ENCODE measurements at places on chromosomes 16 and 17.

GRCh38 chr16:14608604-14609003 is 21.5 kb downstream of the PARN start:
- no peak for DNase-seq

GRCh38 chr16:50316848-50317630 is 50.7 kb downstream of the ADCY7 start:
- no peak for DNase-seq

DNA sequence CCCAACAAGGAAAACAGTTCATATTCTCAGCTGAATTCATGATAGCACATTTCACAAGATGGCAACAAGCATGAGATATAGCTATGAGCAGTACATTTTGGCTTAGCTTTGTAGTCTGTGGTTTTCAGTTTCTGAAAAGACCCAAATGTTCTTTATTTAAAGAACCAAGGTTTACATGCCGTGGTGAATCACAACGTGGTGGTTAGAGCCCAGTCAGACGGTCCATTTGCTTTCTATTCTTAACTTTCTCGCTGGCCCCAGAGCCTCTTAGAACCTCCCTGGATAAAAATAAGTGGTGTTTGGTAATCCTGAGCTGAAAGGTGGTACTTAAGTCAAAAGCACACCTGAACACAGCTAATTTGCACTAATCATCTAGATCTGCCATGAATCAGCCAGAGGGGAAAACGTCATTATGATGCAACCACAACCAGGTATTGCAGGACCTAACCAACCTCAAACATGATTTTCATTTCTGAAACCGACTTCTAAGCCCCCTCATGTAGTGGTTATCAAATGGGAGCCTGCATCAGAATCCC is 18.6 kb upstream of the HAPSTR1 start:
- DNase-seq, result no peak

GRCh38 chr16:88732172-88732960 is 26.1 kb downstream of the CTU2 start:
- no peak for DNase-seq

- DNase-seq, result no peak
Measured at GRCh38 chr17:44971776-44972483, 3.8 kb upstream of the C1QL1 start.

DNA sequence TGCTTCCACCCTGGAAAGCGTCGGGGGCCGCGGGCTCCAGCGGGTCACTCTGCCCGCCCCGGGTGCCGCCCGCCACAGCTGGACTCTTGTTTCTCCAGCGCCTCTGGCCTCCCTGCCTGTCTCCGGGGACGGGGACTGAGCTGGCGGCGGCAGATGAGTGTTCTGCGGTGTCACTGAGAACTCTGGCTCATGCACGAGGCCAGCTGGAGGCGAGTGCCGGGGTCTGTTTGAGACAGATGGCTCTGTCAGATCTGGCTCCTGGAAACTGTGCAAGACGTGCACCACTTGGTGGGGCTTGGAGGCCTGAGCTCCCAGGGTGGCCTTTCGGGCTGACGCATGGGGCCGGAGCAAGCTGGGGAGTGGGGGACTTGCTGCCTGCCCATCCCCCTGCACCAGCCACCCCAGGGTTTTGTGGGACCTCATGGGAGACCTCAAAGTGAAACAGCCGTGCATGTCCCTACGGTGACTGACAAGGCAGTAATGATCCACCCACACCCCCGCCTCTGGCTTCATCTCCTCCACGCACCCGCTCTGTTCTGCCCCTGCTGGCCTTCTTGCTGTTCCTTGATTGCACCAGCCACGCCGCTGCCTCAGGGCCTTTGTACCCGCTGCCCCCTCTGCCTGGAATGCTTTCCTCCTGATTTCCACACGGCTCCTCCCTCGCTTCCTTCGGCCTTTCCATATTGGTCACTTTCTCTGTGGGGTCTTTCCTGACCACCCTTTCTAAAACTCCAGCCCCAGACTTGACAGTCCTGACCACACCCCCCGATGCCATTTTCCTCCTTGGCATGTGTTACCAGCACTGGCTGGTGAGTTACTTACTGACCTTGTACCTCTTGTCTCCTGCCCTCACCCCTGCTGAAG is 174.9 kb upstream of the CIBAR2 start:
- no peak for DNase-seq

DNA sequence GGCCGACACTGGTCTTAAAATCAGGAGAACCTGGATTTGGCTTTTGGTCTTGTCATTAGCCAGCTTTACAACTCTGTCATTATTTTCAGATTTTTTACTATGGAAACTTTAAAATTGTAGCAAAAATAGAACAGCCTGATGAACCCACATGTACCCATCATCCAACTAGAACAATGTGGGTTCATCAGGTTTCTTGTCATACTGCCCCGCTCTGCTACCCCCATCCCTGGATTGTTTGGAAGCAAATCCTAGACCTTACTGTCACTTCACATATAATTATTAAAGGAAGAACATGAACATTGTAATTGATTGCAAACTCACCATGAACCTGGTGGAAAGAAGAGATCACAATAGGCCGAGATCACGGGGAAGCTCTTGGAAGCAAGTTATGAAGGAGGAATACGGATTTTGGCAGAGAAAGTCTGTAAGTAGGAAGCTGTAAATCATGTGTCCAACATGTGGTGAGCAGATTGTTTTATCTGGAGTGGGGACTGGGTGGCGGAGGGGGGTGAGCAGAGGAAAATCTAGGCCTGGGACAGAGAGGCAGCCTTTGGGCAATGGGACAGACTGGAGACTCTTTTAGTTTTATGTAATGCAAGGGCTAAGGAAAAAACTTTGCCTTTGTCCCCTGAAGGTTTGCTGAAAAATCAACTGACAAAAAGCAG is 67.0 kb downstream of the PITPNC1 start:
- no peak for DNase-seq

GRCh38 chr16:46715769-46716305 is 26.4 kb downstream of the ORC6 start:
- no peak for DNase-seq

DNA sequence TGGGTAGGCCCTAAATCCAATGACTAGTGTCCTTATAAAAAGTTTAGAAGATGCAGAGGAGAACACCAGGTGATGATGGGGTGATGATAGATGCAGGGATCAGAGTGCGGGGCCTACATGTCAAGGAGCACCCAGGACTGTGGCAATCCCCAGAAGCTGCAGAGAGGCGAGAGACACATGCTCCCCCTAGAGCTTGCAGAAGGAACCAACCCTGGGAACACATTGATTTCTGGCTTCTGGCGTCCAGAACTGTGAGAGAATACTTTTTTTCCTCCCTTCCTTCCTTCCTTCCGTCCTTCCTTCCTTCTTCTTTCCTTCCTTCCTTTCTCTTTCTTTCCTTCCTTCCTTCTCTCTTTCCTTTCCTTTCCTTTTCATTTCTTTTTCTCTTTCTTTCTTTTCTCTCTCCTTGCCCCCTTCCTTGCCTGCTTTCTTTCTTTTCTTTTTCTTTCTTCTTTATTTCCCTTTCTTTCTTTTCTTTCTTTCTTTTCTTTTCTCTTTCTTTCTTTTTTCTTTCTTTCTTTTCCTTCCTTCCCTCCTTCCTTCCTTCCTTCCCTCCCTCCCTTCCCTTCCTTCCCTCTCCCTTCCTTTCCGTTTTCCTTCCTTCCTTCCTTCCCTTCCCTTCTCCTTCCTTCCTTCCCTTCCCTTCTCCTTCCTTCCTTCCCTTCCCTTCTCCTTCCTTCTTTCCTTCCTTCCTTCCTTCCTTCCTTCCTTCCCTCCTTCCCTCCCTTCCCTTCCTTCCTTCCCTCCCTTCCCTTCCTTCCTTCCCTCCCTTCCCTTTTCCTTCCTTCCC is 134.3 kb downstream of the HAPSTR1 start:
- no peak for DNase-seq

GRCh38 chr16:55000595-55000994 is 69.9 kb downstream of the IRX5 start:
- no peak for DNase-seq

DNA sequence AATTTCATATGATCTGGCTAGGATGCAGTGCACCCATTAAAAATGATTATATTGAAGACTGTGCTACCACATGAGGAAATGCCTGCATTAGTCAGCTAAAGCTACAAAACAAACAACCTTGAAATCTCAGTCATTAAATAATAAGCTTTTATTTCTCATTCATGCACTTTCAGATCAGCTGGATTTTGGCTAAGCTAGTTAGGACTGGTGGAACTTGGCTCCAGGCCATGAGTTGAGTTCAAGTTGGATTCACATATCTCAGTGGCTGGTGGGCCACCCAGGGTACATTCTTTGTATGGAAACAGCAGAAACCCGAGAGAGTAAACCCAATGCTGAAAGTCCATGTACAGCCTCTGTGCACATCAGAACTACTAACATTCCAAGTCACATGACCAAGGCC is 6.4 kb upstream of the SLFN12L start:
- DNase-seq, result no peak

- peak; percentile 16 for DNase-seq
Measured at GRCh38 chr17:64117981-64118979, 11.7 kb downstream of the ERN1 start.

DNA sequence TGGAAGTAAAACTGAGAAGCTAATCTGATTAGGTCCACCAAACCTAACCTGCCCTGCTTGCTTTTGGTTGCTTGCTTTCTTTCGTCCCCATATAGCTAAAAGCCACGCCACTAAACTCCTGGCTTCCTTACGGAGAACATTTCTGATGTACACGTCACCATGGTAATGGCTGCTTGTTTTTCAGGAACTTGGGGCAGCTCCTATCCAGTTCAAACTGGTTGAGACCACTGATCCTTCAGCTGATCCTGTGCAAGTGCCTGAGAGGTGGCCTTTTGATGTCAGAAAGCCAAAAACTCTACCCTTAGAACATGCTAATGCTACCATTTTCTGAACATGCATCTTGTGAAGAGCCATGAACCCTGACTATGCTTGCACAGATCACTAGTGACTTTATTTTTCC is 14.4 kb upstream of the DHRS7C start:
- DNase-seq, result no peak

- DNase-seq, result no peak
Measured at GRCh38 chr17:62781831-62782251, 26.3 kb downstream of the MARCHF10 start.

GRCh38 chr16:71402007-71402406 is 39.8 kb downstream of the TLE7 start:
- DNase-seq, result no peak

GRCh38 chr16:259226-259625 is 16.5 kb downstream of the RGS11 start:
- DNase-seq, result no peak

DNA sequence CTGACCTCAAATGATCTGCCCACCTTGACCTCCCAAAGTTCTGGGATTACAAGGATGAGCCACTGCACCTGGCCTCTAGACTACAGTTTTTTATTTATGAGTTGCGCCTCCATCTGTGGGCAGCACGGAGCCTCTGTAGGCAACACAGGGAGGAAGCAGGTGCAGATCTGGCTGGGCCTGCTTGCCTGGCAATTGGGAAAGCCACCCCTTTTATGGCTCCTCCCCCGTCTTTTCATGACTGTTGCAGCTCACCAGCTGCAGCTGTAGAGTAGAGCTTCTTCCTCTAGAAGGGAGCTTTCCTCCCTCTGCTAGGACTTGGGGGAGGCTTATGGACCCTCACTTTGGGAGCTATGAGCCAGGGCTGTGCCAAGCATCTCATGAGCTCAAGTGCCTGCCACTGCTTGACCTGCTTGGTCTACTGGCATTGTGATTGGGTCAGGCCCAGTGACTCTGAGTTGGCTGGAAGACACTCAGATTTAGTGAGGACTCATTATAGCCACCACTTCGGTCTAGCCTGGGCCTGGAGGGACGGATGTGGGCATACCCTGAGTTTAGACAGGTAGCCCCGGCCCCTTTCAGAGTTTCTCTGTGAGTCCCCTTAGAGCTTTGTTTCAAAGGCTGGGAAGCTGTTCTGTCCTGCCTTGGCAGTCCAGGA is 6.9 kb upstream of the SLC7A6 start:
- DNase-seq, result no peak

GRCh38 chr17:62995377-62995885 is 29.4 kb downstream of the TANC2 start:
- no peak for DNase-seq

GRCh38 chr16:61323456-61323855 is 712.8 kb downstream of the CDH8 start:
- DNase-seq, result no peak

GRCh38 chr17:19756546-19756945 is 8.4 kb upstream of the ALDH3A1 start:
- no peak for DNase-seq

DNA sequence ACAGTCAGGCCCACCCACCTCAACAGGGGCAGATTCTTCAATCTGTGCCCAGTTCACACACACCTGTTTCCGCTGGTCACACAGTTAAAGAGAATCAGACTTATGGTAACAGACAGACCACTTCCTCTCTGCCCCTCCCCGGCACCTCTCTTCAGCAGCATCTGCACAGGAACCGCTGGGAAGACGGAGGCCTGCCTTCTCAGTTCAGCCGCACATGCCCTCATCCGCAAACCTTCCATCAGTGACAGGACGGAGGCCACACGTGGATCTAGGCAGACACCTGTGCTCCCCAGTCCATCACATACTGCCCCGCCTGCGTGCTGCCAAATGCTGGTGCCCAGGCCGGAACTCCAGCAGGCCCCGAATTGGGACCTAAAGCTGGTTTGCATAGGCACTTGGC is 10.3 kb downstream of the PHB1 start:
- no peak for DNase-seq

DNA sequence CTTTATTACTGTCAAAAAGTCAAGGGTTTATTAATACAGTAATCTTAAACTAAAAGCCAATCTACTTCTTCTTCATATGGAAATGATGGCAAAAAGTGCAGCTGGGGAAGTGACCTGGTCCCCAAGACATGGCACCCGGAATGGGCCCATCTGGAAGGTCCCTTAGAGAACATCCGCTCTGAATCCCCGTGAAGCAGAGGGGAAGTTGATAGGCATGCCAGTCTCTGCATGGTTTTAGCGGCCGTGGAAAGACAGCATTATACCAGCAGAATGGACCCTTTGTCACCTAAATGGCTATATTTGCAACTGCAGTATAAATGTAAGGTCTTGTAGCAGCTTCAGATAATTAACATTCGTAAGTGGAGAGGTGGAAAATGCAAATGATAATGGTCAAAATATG is 32.4 kb downstream of the COTL1 start:
- DNase-seq, result no peak

Measured in cerebellar nuclear complex (tissue), 1 donor.